ENCODE measurements at places on chromosomes 7 and 10.

- DNase-seq = no peak
Observed at GRCh38 chr7:11709196-11709595, 122.8 kb downstream of the THSD7A start.

GRCh38 chr7:106346167-106346677, 61.4 kb upstream of the NAMPT start:
- no peak for DNase-seq

DNA sequence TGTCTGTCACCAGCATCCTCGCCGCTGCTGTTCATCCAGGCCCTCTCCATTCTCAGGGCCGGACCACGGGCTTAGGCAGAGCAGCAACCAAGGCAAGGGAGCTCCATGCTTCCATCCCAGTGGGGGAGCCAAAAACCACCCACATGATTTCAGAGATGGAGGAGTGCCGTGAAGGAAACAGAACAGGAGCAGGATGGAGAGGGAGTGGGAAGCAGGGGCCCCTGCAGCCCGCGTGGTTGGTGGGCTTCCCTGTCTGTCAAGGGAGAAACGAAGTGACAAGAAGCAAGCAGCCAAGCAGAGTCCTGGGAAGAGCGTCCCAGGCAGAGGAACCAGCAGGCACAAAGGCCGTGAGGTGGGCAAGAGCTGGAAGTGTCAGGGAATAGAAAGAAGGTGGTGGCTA, 95.7 kb downstream of the SLIT1 start:
- no peak for DNase-seq

GRCh38 chr10:131725581-131726069, 175.2 kb upstream of the PPP2R2D start:
- no peak for DNase-seq

GRCh38 chr10:130137090-130137448, 878 bp downstream of the GLRX3 start:
- DNase-seq = no peak

GRCh38 chr7:130180571-130181262, 24.5 kb downstream of the TMEM209 start:
- no peak for DNase-seq

- no peak for DNase-seq
Observed at GRCh38 chr7:131012477-131013031, 278.5 kb upstream of the KLF14 start.

DNA sequence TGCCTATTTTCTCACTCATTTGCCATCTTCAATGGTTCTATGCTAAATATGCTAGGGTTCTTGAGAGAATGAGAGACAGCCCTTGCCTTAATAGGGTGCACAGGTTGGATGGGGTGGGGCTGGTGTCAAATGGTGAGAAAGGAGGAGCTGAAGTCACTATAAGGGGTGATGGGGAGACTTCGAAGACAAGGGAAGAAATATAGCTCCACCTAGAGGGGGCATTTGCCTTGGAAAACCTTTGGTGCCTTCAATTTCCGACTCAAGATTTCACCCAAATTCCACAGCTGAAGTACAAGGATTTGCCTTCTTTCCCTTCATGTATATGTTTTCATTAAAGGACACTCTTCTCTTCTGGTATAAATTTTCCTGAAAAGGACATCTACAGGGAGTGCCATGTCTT, 5.6 kb downstream of the PTN start:
- no peak for DNase-seq

- DNase-seq = no peak
Observed at GRCh38 chr7:128763541-128763940, 12.1 kb downstream of the OPN1SW start.

DNA sequence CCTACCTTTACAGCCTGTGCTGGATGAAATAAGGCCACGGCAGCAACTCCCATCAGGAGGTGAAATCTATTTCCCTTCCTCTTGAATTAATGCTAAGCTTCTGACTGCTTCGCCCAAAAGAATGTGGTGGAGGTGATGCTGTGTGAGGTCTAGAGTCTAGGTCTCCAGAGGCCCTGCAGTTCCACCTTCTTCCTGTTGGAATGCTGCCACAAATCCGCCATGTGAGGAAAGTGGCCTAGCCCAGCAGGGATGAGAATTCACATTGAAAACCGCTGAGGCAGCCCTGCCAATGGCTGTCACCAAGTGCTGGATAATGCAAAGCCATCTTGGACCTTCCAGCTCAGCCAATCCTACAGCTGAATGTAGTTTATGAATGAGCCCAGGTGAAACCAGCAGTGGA, 28.0 kb downstream of the RHOBTB1 start:
- no peak for DNase-seq

GRCh38 chr7:28804990-28805389, 153.1 kb downstream of the TRIL start:
- no peak for DNase-seq

- DNase-seq = no peak
Observed at GRCh38 chr10:71623098-71623985, 96.2 kb downstream of the C10orf105 start.

DNA sequence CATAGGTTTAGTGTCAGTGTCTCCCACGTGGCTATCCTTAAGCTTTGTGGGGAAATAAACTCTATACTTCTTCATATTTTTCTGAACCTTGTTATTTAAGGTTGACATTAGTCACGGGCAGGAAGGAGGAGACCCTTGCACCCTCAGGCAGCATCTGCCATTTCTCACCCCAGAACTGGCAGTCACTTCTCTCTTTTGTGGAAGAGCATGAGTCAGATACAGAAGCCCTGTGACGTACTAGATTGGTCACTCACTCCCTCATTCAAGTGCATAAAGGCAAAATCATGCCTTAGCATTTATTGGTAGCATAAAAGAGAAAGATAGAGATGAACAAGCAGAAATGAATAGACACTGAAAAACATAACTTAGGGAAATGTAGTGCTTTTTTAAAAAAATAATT, 206.0 kb upstream of the MDFIC start:
- DNase-seq = no peak

DNA sequence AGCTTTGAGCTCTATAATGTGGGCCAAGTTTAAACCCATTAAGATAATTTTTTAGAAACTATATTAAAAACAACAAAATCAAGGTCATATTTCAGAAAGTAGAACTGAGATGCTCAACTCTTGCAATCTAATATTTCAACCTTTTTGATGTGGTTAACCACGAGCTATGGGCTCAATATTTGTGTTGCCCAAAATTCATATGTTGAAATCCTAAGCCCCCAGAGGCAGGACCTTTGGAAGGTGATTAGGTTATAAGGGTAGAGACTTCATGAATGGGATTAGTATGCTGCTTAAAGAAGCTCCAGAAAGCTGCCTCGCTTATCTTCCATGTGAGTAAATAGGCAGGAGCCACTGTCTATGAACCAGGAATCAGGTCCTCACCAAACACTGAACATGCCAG, 284.4 kb downstream of the CRPPA start:
- DNase-seq = no peak

DNA sequence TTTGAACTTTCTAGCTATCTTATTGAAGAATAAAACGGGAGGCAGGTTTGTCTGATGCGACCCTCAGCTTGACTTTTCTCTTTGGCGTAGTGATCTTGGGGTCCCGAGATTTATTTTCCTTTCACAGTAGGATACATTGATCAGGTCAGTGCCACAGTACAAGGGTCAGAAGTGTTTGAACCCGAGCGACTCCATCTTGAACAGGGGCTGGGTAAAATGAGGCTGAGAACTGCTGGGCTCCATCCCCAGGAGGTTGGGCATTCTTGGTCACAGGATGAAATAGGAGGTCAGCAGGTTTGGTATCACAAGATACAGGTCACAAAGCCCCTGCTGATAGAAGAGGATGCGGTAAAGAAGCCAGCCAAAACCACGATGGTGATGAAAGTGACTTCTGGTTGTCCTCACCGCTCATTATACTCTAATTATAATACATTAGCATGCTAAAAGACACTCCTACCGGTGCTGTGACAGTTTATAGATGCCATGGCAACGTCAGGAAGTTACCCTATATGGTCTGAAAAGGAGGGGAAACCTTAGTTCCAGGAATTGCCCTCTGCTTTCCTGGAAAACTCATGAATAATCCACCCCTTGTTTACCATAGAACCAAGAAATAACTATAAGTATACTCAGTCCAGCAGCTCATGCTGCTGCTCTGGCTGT, 3.0 kb upstream of the TECPR1 start:
- DNase-seq = no peak

DNA sequence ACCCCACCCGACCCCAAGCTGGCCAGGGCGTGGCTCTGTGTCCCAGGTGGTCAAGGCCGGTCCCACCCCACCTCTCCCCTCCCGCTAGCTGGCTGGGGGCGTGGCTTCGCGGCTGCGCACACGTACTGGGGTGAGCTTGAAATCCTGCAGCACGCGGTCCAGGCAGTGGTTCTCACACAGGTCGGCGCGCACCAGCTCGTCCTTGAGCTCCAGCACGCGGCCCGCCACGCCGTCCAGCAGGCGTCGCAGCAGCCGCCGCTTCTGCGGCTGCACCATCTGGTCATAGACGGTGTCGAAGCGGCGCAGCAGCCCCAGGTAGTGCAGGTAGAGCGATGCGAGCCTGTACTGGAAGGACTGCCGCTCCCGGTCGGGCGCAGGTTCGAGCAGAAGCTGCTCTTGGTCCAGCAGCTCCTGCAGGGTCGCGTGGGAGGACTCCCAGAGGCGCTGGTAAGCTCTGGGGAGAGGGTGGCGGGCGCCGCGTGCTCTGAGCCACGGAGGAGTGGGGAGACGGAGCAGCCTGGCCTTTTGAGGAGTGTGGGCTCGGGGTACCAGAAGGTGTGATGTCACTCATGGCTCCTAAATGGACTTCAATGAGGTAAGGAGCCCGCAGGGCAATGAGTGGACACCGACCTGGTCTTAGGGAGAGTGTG, 5.8 kb downstream of the H2BK1 start:
- DNase-seq = no peak

DNA sequence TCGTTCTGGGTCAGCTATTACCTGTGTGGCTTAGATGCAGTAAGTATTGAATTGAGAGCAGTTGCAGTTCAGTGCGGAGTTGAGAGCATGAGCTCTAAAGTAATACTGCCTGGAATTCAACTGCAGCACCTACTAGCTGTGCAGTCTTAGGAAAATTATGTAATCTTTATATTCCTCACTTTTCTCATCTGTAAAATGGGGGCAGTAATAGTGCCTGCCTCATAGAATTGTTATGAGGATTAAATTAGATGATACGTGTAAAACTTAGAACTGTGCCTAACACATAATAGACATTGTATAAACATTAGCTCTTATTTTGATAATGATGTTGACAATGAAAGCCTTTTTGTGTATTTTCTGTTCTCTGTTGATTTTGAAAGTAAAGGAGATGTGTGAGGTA, 330.0 kb downstream of the GPR158 start:
- no peak for DNase-seq

- no peak for DNase-seq
Observed at GRCh38 chr7:129845972-129846327, 106.8 kb downstream of the UBE2H start.

GRCh38 chr7:29841926-29842701, 35.8 kb downstream of the WIPF3 start:
- DNase-seq = no peak

DNA sequence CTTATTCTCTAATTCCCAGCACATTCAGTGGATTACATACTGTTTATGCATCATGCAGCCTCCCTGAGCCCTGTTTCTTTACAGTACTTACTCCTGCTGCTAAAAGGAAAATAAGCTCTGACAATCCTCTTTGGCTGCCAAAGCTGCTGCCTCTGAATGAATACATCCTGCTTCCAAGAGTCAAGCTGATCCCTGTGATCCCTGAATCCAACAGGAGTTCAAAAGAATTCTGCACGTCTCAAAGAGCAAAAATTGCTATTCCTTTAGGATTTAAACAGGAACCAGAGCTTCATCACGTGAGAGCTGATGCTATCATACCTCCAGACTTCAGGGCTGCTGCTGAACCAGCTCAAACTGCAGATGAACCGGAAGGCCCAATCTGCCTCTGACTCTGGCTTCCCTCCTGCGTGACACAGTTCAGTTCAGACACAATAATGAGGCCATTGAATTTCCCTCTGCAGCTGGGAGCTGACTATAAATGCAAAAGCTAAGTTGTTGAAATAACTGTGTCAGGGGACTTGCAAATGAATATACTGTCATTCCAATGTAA, 851.0 kb upstream of the PHF14 start:
- no peak for DNase-seq

DNA sequence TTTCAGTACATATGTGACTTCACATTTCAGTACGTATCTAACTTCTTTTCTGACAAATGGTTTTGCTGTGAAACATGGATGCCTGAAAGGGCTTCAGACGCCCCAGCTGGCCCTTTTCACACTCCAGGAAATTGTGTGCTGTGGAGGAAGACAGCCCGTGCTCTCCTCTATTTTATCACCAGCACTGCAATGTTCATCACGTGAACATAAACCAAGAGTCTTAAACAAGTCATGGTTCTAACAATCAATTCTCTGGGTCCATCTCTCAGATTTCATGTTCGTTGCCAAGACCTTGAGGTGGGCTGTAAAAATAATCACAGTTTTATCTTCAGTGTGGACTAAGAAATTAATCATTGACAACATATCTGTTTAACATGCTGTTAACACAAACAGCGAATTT, 141.2 kb downstream of the WDR37 start:
- DNase-seq = no peak

GRCh38 chr10:9010093-9010492, 955.6 kb downstream of the GATA3 start:
- DNase-seq = no peak

DNA sequence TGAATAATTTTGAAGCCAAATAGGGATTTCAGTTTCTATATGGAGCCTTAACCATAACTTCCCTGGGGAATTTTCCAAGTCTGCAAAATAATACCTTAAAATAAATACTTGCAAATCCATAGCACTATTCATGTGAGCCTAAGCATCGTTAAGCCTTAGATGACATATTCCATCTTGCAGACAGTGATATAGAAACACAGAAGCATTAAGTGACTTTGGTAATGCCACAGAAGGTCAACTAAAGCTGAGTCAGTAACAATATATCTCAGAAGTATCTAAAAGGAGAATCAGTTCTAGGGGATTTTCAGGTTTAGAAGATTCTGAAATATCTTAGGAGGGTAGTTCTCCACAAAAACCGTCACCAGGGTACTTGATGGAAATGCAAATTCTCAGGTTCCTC, 163.4 kb upstream of the COL1A2 start:
- no peak for DNase-seq

DNA sequence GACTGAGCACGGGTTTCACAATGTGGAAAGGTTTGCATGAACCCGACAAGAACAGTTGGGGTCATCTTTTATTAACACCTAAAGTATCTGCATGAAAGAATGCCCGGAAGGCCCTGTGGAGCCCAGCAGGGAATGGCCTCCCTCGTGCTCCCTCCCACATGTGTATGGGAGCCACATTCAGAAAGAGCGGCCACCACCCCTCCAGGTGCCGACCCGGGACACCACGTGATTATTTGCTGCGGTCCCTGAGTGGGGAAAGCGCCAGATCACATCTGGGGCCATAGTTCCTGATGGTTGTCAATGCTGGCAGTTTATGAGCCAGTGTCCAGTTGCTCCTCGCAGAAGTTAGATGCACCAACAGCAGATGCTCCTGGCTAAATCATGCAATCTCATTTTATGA, 571.4 kb downstream of the TCERG1L start:
- DNase-seq = no peak

GRCh38 chr7:90708841-90709317, 112.8 kb downstream of the CDK14 start:
- no peak for DNase-seq

- DNase-seq = no peak
Observed at GRCh38 chr7:151238190-151238810, 6.0 kb downstream of the CHPF2 start.
